ENCODE measurements at places on chromosomes 7 and 10.

GRCh38 chr10:80737209-80737608, 199.5 kb downstream of the SH2D4B start:
- no peak for DNase-seq

DNA sequence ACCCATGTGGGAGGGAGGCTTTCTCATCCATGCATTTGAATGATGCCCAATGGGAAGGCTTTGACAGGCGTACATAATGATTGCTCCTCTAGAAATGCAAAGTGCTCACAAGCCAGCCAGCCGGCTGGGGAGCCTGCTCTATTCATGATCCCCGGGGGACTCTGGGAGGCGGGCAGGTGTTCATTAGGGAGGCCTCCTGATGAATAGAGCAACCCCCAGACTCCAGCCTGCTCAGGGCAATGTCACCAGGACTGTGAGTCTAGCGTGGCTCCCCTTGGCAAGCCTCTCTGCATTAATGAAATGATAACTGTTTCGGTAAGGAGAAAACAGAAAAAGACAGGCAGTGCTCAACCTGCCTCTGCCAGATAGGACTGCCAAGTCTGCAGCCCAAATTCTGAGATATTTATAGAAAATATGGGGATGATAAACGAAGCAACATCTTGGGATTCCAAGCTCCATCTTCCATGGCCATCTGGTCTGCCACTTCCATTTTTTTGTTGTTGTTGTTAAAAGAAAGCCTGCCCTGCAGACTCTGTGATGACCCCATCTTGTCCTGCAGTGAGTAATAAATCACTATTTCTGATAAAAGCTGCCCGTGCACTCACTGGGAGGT, 236.4 kb downstream of the PRPF18 start:
- DNase-seq: no peak

- DNase-seq: no peak
These were observed 236.3 kb downstream of the SDK1 start for GRCh38 chr7:3537210-3537875.

GRCh38 chr7:34895202-34895601, 142.1 kb downstream of the DPY19L1 start:
- no peak for DNase-seq

DNA sequence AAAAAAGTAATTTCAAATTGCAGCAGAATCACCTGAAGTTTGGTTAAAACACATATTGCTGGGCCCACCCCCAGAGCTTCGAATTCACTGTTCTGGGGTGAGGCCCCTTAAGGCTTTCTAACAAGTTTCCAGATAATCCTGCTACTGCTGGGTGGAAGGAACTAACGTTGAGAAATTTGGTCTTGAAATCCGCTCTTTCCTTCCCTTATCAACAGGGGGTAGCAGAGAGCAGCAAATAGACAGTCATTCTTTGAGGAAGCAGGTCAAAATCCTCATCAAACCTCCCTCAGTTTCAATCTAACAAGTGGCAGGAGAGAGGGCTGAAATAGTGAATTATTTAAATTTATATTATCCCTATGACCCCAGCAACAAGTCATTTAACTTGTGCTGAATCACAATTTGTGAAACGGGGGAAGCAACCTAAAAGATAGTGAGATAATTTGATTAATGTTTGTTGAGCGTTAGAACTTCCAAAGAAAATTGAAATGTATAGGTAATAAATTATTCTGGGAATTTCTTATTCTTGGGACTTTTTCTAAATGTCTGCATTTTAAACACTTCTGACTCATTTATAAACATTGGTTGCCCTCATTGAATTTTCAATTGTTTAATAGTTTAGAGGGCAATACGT, 21.7 kb upstream of the MALSU1 start:
- DNase-seq: peak; percentile 64

GRCh38 chr10:10545771-10546170, 471.9 kb upstream of the CELF2 start:
- DNase-seq: no peak

DNA sequence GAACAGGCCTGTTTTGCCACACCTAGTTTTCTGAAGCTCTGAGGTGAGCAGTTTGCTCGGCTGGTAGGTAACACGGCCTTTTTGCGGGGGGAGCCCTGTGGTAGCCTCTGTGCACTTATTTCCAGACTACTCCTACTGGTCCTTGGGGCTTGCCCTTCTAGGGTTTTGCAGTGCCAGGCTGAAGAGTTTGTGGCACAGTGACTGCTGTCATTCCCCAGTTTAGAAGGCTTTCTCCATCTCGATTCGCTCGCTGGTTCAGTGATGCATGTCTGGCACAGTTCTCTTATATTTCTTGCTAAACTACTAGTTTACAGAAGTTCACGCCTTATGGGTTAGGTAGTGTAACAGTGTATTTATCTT, 711 bp downstream of the KIF20B start:
- DNase-seq: no peak

GRCh38 chr10:42936580-42936979, 140.3 kb upstream of the RET start:
- no peak for DNase-seq

- DNase-seq: no peak
These were observed 35.8 kb downstream of the JAKMIP3 start for GRCh38 chr10:132101529-132101928.

GRCh38 chr7:128007303-128007680, 23.9 kb downstream of the LRRC4 start:
- DNase-seq: no peak

- no peak for DNase-seq
These were observed 1454.1 kb downstream of the GATA3 start for GRCh38 chr10:9508606-9509005.

GRCh38 chr7:2063563-2064260, 169.0 kb downstream of the MAD1L1 start:
- no peak for DNase-seq

DNA sequence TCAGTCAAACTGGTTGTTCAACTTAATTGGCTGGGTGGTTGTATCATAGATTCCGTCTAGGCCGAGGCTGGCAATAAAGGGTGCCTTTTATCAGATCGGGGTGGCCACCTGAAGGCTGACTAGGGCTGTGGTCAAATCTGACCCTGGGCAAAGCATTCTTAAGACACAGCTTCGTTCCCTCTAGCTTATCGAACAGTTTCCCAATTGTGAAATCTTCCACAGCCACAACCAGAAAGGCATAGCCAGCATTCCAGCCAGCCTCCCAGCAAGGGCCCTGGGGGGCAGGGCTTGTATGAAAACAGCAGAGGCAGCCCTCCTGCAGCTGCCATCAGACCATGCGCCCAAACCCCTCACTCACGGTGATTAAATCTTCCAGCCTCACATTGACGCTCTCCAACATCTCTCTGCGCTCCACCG, 42.5 kb upstream of the TMEM213 start:
- DNase-seq: no peak

GRCh38 chr7:68433462-68434070, 1164.7 kb upstream of the AUTS2 start:
- DNase-seq: no peak

DNA sequence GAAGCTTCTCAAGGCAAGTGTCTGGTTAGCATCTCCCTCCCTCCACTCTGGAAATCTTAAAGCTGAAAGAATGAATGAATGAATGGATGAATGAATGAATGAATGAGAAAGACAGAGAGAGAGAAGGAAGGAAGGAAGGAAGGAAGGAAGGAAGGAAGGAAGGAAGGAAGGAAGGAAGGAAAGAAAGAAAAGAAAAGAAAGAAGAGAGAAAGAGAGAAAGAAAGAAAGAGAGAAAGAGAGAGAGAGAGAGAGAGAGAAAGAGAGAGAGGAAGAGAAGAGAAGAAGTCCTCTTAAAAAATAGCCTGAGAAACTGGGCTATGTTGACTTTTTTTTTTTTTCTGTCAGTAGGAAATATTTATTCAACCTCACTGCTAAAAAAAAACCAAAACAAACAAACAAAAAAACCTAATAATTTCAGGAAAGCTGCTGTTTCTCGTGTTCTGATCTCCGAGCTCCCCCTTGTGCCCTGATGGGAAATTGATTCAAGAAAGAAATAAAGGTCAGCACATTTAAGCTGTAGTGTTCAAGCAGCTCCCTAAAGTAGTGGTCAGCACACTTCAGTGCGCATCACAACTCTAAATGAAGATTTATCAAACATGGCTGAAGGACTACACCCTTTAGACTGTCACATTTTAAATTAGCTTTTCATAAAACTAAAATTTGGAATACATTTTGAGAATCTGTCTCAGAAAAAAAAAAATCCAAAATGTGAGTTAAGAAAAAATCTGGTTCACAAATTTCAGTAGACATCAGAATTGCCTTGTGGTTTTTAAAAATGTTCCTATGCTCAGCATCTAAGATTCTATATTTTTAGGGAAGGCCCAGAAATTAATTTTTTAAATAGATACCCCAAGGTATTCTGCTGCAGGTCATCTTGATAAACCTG, 154.3 kb downstream of the ELAPOR2 start:
- DNase-seq: no peak

DNA sequence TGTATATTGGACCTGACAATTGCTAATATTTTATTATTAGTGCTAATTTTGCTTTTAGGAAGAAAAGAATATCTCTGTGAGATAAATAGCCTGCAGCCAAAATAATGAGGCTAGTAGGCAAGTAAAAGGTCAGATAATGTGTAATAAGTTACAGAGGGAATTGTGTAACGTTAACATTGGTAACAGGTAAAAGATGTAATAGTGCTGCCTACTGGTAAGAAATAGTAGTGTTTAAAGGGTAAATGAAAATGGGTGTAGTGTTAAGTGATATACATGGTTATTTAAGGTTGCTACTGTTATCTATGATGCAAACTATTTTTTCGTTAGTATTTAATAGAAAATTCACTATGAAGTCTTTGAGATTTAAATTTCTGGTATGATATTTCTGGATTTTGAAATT, 9.2 kb upstream of the FOXP2 start:
- no peak for DNase-seq

DNA sequence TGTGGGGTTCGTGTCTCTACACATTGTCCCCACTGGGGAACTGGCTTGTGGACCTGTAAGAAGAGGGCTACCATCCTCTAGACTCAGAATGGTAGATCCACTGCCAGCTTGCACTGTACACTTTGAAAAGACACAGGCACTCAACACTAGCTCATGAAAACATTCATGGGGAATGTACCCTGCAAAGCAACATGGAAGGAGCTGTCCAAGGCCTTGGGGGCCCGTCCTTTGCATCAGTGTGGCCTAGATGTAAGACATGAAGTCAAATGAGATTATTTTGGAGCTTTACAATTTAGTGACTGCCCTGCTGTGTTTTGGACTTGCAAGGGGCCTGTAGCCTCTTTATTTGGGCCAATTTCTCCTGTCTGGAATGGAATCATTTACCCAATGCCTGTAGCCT, 399.0 kb upstream of the PCDH15 start:
- no peak for DNase-seq

- DNase-seq: no peak
These were observed 23.7 kb upstream of the RASSF4 start for GRCh38 chr10:44935966-44936295.

- no peak for DNase-seq
These were observed 26.8 kb upstream of the THSD7A start for GRCh38 chr7:11858622-11859302.

GRCh38 chr10:42850931-42851330, 68.3 kb downstream of the BMS1 start:
- DNase-seq: no peak

DNA sequence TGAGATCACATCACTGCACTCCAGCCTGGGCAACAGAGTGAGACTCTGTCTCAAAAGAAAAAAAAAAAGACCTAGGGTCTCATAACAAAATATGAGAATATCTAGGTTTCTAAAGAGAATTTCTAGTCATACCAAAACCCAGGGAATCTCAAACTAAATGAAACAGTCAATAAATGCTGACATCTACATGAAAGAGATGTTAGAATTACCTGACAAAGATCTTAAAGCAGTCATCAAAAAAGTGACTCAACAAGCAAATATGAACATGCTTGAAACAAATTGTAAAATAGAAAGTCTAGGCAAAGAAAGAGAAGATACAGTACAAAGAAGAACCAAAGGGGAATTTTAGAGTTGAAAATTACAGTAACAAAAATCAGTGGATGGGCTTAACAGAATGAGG, 26.9 kb upstream of the RET start:
- DNase-seq: no peak

GRCh38 chr7:139026551-139026950, 9.3 kb downstream of the ZC3HAV1L start:
- DNase-seq: no peak

- no peak for DNase-seq
These were observed 1662.0 kb downstream of the REEP3 start for GRCh38 chr10:65183236-65183635.

DNA sequence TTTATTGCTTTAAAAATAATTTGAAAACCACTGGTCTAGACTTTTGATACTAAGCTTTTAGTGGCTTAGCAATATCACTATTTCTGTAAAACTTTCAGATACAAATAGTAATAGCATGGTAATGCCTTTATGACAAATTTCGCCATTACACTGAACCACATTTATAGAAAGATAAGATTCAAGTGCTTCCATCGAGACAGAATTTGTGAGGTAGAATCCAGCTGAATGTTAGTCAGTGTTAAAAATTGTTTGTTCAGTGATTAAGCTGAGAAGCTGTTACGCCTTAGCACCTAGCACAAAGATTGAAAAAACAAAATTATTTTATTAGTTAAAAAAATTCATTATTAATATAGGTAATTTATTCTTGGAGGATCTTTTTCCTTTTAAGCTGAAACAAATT, 36.5 kb downstream of the GNAT3 start:
- no peak for DNase-seq

DNA sequence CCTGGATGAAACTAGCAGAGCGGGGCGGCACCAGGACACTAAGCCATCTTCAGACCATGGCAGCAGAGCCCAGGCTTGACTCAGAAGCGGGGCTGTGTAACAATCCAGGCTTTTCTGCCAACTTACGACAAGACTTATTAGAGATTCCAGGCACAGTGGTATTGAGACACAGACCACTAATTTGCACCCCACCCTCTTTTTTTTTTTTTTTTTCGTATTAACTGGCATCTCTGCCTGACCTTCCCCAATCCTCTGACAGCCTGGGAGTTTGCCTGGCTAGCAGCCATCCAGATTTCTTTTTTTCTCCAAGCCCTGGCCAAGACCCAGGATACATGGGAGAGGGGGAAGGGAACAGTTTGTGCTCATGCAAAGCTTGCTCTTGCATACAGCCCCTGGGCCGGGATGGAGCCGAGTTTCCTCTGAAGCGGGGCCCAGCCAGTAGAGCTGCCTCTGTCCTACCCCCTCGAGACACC, 182.4 kb downstream of the PLXNA4 start:
- DNase-seq: no peak

- DNase-seq: peak; percentile 20
These were observed 32.1 kb upstream of the MDFIC start for GRCh38 chr7:114889646-114890285.

GRCh38 chr10:60643874-60644273, 134.4 kb upstream of the CDK1 start:
- DNase-seq: no peak

GRCh38 chr7:97772045-97772901, 40.4 kb downstream of the TAC1 start:
- no peak for DNase-seq

- DNase-seq: no peak
These were observed 18.3 kb downstream of the GTPBP4 start for GRCh38 chr10:1006573-1006972.

GRCh38 chr7:1678081-1678543, 8.0 kb downstream of the ELFN1 start:
- peak; percentile 14 for DNase-seq

DNA sequence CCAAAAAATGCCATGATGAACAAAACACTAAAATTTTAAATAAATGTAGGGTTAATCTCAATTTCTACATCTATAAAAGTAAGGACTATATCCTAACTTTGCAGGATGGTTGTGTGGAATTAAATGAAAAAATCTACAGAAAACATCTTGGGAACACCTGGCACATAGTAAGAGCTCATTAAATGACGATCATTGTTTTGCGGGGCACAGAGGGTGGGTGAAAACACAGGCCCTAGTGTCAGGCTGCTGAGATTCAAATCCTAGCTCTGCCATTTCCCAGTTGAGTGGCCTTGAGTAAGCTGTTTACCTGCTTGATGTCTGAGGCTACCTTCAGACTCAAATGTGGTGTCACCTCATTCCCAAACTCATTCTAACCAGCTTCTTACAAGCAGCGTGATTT, 35.6 kb downstream of the BTBD16 start:
- no peak for DNase-seq
